CD4-positive, alpha-beta T cell treated with Interleukin-17A for 1 hour (primary cell): ENCODE measurements at places on chromosomes 13 and 19.
A peak's percentile ranks its signal among the peaks of the same experiment; 100 is the strongest.

DNA sequence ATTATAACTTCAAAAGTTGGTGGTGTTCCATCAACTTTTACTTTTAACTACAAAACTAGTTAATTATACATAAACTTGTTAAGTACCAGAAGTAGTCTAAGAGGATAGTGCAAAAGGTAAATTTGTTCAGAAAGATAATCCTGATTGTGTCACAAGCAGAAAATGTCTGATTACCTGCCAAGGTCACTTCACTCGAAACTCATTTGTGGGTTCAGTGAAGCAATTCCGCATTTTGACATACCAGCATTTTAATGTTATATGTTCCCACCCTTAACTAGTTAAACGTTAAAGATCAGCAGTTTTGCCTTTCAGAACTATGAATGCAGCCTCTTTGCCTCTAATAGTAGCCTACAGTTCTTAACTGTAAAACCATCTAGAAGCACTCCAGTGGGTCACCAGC is 5.6 kb downstream of the EDNRB start:
- DNase-seq: no peak

GRCh38 chr19:2048959-2049740 is 1.9 kb downstream of the MKNK2 start:
- peak; percentile 22 for DNase-seq

DNA sequence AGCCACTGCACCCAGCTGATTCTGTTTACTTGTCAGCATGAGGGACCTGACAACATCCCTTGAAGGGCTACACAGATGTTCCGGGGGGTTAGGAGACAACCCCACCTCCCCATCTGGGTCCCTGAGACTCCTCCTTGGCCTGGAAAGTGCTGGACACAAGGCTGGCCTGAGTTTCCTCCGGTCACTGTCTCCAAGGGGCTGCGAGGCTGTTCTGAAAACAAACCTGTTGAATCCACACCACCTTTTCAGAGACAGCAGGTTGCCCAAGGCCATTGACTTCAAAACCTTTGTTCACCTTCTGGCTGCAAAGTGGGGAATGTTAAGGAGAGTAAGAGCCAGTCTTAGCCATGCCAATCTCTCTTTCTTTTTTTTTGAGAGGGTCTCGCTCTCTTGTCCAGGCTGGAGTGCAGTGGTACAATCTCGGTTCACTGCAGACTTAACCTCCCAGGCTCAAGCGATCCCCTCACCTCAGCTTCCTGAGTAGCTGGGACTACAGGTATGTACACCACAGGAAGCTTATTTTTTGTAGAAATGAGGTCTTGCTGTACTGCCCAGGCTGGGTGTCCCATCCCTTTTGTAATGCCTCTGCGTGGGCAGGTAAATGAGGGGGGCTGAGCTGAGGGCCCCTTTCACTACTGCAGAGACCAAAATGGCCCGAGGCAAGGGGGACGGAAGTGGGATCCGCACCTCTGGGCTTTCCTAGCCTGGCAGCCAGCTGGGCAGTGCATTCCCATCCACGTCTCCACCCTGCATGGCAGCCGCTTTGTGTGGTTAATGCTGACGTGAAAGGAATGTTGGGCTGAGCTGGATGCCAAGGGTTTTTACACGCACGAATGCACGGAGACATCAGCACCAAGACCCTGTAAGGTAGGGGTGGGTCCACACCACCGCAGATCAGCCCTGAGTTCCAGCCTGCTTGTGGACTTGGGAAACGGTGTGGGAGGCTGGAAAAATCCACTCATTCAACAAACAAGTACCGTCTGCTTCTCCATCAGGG is 1.9 kb upstream of the ZNF628 start:
- DNase-seq: no peak

GRCh38 chr13:41974262-41974900 is 13.5 kb upstream of the VWA8 start:
- DNase-seq: peak; percentile 45

GRCh38 chr13:101423872-101424271 is 7.6 kb upstream of the NALCN start:
- DNase-seq: no peak

DNA sequence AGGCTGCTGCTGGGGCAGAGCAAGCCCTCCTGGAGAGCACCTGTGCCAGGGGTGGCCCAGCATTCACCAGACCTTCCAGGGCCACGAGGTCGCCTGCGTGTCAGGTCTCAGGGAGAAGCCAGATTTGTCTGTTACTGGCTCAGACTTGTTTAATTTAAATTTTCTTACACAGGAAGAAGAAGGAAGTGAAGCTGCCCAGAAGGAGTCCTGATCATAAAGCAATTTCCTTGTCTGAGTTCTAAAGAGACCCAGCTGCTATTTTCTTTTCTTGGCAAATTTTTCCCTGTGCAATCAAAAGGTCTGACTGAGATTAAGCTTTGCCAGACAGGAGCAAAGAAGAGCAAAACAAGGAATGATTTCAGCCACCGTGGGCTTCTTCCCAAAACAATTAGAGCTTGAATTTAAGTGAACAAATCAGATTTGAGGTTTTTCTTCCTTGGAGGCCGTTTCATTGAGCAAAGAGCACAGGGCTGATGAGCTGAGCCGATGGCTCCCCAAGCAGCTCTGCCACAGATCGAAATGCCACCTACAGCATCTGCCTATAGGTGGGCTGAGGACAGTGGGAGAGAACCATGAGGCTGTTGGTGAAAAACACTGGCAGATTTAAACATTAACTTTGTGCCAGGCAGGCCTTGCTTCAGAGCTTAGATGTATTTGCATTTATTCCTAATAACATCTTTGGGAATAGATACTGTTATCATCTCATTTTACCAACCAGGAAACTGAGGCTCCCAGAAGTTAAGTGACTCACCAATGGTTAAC is 40.1 kb downstream of the HSPH1 start:
- DNase-seq: no peak

DNA sequence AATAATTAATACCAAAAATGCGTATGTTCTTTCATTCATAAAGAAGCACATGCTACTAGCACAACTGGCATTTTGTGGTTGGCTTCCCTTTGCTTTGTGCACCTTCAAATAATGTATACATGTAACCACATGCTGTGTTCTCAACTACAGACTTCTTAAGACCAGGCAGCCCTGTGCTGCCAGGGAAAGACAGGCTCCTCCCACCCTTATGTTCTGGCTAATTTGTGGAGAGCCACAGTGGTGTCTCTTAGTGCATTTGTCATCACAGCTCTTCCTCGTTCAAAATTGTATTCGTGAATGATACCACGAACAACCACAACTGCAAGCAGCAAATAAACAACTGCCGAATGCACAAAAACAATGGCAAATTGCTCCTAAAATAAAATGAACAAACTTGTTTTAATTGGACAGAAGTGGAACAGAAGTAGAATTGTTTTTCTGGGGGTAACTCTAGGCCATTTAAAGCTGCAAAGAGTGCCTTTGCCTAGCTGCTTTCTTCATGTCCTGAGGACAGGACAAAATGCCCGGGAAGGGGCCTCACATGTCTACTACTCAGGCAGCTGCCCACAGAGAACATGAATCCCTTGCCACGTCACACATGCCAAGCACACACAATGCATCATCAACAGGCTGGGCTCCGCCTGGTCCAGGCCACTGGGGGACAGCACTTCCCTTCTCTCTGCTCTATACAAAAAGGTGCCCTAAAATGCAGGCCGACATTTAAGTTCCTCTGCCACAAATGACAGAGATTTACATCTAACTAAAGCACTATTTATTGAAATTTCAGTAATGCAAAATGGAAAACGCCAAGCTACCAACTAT is 21.7 kb downstream of the IRS2 start:
- peak; percentile 41 for DNase-seq
